ENCODE measurements at places on chromosomes 11 and 22.

GRCh38 chr11:130847517-130847916 lies 68.8 kb downstream of the SNX19 start:
- no peak for DNase-seq

DNA sequence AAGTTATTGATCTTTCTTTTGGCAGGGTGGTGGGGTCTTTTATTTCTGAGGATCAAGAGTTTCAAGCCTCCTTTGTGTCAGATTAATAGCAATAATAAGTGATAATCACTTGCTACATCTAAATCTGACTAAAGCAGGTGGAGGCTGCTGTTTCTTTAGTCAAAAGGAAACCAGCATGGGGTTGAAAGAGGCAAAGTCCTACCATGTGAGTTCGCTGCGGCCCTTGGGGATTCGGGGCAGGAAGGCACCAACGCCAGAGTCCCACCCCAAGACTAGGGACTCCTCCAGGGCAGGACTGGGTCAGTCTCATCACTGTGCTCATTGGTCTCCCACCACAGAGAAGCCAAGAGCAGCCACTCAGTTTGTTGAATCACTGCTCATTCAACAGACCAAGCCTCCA lies 73.0 kb downstream of the TENM4 start:
- DNase-seq: no peak

GRCh38 chr22:37183432-37184379 lies 4.3 kb downstream of the C1QTNF6 start:
- DNase-seq: no peak

- no peak for DNase-seq
Measured at GRCh38 chr11:92929246-92929645, 40.2 kb upstream of the MTNR1B start.

DNA sequence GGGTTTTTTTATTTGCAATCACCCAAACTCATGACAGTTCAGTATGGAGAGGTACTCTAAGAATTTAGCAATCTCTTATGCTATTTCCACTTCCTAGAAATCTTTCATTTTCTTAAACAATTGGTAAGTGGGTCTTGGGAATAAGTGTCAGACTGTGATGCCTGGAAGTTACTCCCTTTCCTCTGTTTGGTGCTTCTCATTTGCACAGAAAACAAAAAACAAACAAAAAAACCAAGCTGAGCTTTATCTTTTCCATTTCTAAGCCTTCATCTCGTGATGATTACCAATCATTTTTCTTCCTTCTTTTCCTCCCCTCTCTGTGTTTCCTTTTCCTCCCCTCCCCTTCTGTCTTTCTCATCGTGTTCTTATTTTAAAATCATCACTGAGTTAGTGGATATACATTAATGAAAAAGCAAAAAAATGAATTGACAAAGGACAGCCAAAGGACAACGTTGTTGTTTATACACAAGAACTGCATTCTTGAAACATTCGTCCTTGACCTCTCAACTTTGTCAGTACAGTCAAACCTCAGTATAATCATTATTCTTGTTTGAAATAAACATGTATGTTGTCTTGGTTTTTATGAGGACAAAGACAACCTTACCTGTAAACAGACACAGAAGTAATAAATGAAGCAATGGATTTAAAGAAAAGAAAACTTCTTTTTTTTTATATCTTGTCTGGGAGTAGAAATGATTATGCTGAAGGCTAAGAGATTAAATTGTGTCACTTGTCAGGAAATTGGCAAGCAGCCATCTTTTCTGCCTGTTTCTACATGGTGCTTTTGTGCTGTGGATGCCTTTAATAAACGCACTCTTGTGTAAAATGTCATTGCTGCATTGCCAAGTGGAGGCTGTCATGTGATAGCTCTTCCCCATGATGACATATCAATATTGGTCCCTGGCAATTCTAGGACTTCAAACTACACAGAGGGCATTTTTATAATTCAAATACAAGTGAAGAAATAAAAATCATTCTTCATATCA lies 803.2 kb upstream of the CCDC90B start:
- DNase-seq: no peak

GRCh38 chr11:72127923-72128322 lies 7.6 kb upstream of the FOLR3 start:
- DNase-seq: no peak
